ENCODE measurements at places on chromosomes 5 and 9.

- no peak for DNase-seq
Observed at GRCh38 chr9:125747765-125748445, 732 bp downstream of the PBX3 start.

DNA sequence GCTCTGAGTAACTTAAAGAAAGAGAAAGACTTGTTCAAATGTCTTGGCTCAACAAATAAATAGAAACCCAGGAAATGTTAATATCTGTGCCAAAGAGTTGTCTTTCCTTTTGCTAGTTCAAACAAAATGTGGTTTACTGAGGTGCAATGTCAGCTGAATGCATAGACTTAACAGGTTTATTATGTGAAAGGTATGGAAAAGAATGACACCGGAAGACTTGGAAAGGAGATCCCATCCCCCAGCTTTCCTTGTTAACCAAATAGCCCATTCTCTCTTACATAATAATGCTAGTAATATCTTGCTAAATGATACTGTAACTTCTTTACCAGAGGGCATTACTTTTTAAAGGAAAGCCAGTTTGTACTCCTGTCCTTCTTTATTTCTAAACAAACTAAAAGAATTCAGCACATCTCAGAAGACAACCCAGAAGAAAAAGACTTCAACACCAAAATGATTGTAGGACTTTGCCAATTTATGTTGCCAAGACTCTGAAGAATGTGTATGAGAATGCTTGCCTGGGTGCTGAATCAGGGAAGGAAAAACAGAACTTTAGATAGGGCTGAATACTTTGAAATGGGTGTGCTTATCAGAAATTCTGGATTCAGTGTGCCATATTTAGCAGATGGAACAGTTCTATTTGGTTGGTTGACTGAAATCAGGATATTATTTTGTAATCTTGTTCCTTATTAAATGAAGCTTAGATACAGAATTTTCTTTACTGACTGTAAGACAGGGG, 344.1 kb downstream of the TMEM38B start:
- DNase-seq, result no peak

DNA sequence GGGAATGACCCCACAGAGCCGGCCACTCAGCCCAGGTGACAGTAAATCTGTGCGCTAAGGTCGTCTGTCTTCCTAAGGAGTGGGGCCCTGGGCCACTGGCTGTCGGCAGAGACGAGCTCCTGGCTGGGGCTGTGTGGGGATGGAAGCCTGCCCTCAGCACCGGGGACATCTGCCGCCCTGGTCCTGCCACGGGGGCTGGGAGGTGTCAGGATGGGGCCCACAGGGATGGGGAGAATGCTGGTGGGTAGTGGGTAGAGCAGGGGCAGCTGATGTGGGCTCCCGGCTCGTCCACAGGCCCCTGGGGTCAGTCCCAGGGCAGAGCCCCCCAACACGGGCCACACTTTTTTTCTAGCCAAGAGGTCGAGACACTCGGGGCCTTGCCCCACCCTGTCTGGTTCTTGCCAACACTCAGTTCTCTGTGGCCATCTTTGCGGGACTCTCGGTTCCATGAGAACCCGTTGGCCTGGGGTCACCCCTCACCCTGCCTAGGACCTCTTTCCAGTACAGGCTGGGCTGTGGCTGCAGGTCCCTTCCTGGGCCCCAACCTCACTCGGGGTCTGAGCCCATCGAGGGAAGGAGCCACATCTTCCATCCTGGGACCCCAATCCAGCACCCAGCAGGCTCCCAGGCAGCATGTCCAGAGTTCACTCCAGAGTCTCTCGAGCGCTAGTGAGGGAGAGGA, 45.0 kb downstream of the DBH start:
- DNase-seq, result no peak

- no peak for DNase-seq
Observed at GRCh38 chr5:127609011-127609410, 39.9 kb upstream of the CTXN3 start.

GRCh38 chr5:142446960-142447279, 122.1 kb upstream of the SPRY4 start:
- no peak for DNase-seq

DNA sequence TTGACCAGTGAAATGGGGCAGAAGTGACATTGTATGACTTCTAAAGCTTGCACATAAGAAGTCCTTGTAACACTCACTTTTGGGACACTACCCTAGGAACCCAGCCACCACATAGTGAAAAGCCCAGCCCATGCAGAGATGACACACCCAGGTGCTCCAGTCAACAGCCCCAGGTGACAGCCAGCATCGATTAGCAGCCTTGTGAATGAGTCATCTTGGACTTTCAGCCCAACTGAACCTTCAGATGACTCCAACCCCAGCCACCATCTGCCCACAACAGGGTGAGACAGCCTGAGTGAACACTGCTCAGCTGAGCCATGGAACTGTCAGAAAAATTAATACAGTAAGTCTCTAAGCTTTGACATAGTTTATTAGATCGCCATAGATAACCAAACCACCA, 458.6 kb downstream of the ZSWIM6 start:
- DNase-seq, result no peak

DNA sequence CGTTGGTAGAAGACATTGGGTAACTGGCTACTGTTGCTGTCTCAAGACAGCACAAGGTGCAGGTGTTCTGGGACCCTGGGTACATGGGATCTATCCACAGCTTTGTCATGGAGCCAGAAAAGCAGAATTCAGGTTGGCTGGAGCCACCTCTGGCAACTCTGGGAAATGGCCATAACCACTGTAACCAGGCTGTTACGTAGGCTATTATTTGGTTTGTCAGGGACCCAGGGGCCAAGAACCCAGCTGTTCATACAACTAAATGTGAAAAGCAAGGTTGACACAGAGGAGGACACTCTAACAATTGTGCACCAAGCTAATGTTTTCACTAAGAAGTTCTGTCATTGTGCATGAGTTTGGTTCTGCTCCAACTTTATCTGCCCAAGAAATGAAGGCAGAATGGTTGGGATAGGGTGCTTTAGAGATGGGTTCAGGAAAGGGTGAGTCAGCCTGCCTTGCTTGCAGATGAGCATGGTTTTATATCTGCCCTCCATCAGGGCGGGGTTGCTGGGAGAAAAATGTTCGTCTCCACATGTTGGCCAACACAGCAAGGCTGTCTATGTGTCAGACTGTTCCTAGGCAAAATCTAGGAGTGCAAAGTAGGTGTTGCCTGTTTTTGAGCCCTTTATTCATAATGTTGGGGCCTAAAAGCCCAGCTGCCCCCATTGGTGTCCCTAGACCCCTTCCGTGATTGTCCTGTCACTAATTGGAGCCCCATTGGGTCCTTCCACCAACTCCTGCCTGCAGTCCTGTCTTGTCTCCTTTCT, 131.3 kb upstream of the DAP start:
- no peak for DNase-seq

DNA sequence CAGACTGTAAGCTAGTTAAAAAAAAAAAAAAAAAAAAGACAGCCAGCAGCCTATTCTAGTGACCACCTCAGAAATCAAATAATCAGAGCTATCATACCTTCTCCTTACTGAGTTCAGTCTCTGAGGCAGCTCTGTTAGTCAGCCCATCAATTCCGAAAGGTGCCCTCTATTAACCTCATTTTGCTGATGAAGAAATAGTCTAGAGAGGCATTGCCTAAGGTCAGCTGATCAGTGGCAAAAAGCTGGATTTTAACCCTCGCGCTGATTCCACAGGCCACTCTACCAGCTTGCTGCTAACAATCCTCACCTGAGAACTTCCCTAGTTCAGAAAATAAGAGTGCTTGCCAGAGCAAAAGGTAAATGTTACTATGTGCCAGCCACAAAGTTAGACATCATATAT, 172.0 kb downstream of the DENND1A start:
- no peak for DNase-seq

- DNase-seq, result peak; percentile 62
Observed at GRCh38 chr5:172106511-172107356, 81.3 kb downstream of the STK10 start.

DNA sequence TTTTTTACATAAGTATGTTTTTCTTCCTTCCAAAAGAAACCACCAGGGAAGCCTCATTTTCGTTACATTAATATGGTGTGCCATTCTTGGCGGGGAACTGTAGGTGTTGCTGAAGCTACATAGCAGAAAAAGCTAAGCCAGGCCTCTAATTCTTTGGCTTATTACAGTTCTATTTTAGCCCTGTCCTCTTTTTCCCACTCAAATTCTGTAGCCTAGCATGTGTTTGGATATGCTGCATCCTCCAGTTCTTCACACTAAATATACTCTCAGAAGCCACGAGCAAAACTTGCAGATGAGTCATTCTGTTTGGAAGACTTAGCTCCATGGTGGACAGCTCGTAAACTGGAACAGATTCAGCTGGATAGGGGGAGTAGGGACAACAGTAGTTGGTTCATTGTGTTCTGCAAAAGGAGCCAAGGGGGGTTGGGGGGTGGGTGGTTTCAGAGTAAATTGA, 369.4 kb downstream of the TMEM161B start:
- DNase-seq, result no peak

DNA sequence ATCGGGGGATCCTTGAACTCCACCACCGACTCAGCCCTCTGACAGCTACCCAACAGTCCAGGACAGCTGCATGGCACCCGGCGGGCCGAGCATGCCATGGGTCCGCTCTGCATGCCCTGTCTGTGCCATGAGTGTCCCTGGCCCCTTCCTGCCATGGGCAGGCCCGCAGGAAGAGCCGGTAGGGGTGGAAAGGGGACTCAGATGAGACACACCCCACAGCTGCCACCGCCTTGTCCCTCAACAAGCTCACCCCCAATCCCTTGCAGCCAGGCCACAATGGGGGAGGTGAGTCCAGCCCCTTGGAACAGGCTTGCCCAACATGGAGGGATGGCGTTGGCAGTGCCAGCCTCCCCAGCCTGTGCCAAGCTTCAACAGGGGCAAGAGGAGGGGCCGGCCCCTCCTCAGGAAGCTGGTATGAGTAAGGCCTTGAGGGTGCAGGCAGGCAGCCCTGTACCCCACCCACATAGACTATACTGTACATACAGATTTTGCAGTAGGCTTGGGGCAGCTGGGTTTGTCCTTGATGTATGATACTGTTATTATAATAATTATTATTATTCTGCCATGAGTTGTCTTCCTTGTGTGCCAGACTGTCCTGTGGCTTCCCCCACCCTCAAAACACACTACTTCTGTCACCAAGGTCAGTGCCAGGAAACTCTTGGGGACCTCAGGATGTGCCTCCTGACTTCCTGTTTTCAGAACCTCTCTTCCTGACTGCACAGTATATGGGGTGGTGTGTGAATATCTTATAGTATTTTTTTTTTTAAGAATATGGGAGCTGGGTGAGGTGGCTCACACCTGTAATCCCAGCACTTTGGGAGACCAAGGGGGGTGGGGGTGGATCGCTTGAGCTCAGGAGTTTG, 12.0 kb upstream of the SLC34A1 start:
- DNase-seq, result no peak

DNA sequence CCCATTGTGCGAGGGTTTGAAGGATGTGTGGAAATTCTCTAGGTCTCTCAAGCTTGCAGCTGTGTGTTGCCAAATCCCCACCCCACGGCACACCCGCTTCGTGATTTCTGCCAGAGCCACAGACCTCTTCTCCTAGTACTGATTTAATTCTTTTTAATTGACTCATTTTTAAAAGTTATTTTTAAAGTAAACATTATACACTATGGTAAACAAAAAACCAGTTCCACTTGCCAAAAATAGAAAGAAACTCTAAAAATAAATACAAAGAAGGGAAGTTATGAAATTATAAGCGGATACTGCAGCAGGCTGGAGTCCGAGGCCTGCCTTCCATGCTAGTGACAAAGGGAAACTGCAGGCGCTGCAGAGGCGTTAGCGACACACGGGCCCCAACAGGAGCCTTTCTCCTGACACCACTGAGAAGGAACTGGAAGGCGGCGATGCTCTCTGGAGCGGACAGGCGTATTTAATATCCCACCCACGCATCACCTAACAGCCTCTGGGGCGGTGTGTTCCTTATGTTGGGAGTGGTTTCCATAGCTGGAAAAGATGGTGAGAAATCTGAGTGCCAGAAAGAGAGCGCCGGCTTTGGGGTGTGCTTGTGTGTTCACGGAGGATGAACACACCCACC, 122.5 kb downstream of the COL23A1 start:
- DNase-seq, result no peak

GRCh38 chr5:15807248-15807647, 307.3 kb downstream of the FBXL7 start:
- DNase-seq, result no peak

- no peak for DNase-seq
Observed at GRCh38 chr5:91007251-91007650, 375.9 kb downstream of the ARRDC3 start.

DNA sequence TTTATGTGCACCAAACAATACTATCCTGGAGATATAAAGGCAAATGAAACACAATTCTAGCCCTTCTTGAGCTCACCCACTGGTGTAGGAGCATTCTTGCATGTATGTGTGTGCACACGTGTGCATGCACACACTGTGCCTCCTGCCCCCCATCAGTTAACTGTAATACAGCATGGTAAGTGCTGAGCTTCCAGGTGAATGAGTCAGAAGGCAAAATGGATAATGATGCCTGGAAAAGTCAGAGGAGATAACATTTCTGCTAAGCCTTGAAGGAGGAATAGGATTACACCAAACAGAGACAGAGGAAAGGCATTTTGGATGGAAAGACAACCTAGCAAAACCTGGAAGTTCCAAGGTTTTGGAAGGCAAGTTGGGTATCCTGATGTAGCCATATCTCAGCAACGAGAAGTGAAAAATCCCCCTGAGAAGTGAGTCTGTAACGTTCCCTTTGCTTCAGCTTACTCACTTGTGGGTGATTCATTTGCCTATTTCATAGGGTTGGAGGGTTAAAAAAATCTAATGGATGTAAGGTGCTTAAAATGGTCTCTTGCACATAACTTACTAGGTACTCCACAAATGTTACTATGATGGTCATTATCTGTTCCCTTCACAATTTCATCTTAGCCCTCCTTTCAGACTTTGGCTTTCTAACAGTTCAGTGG, 101.4 kb upstream of the STC2 start:
- no peak for DNase-seq

- no peak for DNase-seq
Observed at GRCh38 chr9:88829276-88829675, 162.0 kb upstream of the S1PR3 start.

DNA sequence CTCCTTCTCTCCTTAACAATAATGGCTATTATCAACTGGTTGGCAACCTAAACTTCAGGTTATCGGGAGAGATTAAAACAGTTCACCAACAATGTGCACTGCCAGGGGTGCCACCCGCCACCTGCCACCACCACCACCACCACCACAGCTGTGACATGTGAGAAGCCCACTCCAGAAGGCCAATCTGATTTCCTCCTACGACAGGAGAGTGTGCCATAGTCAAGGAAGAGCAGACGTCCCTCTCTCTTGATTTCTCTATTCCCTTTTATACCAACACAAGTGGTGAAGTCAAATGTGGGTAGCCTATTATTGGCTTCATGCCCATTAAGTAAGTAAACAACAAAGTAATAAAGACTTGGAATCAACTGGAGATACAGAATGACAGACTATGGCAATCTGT, 22.4 kb downstream of the GNAQ start:
- no peak for DNase-seq

GRCh38 chr9:122126331-122127261, 33.0 kb downstream of the NDUFA8 start:
- no peak for DNase-seq

GRCh38 chr9:131986089-131986488, 93.6 kb downstream of the MED27 start:
- DNase-seq, result no peak

GRCh38 chr9:111897601-111898137, 1.1 kb downstream of the UGCG start:
- no peak for DNase-seq

GRCh38 chr5:134606726-134607125, 25.9 kb downstream of the SAR1B start:
- no peak for DNase-seq

All from stimulated activated CD4-positive, alpha-beta T cell treated with anti-CD3 and anti-CD28 coated beads, Interleukin-1b, Interleukin-23, amount 100 ng/mL, for 1 hour (primary cell).